B cell (primary cell): ENCODE measurements at places on chromosomes 12 and 14. TPM values are rescaled to one million over a fixed set of nuclear protein-coding genes. Genes with fewer than 3 reads are reported as not detected.
A peak's percentile ranks its signal among the peaks of the same experiment; 100 is the strongest.

The CMA1 gene
- not detected in 2 replicates for total RNA-seq

The WBP11 gene
- total RNA-seq = 77.3 and 84.7 TPM in 2 replicates

The AMIGO2 gene
- 9.2 and 10.4 TPM in 2 replicates for total RNA-seq

The LYZ gene
- total RNA-seq = 5.5 and 8.5 TPM in 2 replicates

The NCAPD2 gene
- 41.1 and 42.1 TPM in 2 replicates for total RNA-seq

The KRT73 gene
- total RNA-seq = not detected in 2 replicates

DNA sequence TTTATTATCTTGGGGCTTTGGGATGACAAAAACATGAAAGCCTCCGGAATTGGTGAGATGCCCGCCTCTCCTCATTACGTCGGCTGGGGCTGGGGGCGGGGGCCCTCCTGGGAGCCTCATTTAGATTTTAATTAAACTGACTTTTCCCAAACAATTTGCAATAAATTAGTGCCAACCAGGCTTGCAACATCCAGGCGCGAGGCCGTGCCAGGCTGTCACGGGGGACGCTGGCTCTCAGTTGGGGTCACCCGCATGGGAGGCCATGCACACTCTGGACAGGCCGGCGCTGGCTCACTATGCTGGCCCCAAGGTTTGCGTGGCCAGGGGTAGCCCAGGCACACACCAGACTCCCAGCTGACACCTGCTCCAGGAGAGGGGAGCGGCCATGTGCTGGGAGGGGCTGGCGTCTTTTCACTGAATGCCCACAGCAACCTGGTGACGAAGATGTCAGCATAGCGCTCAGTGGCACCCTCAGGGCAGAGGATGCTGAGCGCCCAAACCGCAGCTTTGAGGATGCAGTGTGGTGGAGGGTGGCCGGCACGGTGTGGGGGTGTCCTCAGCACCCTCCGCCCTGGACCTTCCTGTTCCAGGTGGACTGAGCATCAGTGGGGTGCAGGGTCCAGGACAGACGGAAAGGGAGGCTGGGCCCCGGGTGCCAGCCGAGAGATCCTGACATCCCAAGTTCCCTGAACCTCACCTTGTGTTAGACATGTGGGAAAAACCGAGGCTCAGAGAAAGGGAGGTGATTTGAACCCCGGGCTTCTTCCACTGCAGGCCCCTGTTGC lies 190.8 kb upstream of the C14orf180 start:
- H3K4me3 ChIP-seq = no peak overlapping the region
- H3K27ac ChIP-seq = no peak overlapping the region
- H3K36me3 ChIP-seq = no peaks in the 10 kb centered on the region
- no peaks in the 10 kb centered on the region for H3K27me3 ChIP-seq

DNA sequence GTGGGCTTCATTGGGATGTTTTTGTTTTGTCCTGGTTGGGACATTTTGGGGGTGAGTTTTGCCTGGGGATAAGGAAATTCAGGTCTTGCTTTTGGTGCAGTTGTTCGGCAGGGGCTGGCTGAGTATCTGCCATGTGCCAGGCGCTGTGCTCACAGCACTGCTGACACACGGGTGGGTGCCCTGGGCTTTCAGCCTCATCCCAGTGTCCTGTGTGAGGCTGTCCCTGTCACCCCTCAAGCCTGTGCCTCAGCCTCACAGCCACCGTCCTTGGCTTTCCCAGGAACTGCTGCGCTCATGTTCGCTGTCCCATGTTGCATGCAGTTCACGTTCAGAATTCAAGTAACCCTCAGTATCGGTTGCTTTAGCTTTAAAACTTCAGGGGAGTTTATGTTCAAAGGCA lies 24.9 kb downstream of the XRCC3 start:
- H3K4me1 ChIP-seq = peaks cover 41% of the 10 kb centered on the region
- H3K27me3 ChIP-seq = no peaks in the 10 kb centered on the region
- no peak for DNase-seq
- H3K36me3 ChIP-seq = no peaks in the 10 kb centered on the region
- H3K27ac ChIP-seq = no peak overlapping the region

- H3K4me1 ChIP-seq = peaks cover 13% of the 10 kb centered on the region
- H3K4me3 ChIP-seq = no peak overlapping the region
- H3K36me3 ChIP-seq = no peaks in the 10 kb centered on the region
- H3K27me3 ChIP-seq = peaks cover 32% of the 10 kb centered on the region
- no peak overlapping the region for H3K27ac ChIP-seq
Observed at GRCh38 chr14:97215263-97215969, 418.2 kb downstream of the VRK1 start.

GRCh38 chr12:18242380-18243089 lies 18.8 kb upstream of the PIK3C2G start:
- H3K27ac ChIP-seq = no peak overlapping the region
- H3K4me3 ChIP-seq = no peak overlapping the region
- no peaks in the 10 kb centered on the region for H3K36me3 ChIP-seq
- no peaks in the 10 kb centered on the region for H3K4me1 ChIP-seq

GRCh38 chr14:95698287-95698686 lies 12.1 kb downstream of the TCL1B start:
- H3K4me1 ChIP-seq = peaks cover 96% of the 10 kb centered on the region
- peak overlapping the region; percentile 94 for H3K27ac ChIP-seq
- no peaks in the 10 kb centered on the region for H3K27me3 ChIP-seq
- no peak overlapping the region for H3K4me3 ChIP-seq
- H3K36me3 ChIP-seq = peaks cover 11% of the 10 kb centered on the region
- DNase-seq = no peak
